Effector CD8-positive, alpha-beta T cell (primary cell): ENCODE measurements at places on chromosomes 13 and 19.

DNA sequence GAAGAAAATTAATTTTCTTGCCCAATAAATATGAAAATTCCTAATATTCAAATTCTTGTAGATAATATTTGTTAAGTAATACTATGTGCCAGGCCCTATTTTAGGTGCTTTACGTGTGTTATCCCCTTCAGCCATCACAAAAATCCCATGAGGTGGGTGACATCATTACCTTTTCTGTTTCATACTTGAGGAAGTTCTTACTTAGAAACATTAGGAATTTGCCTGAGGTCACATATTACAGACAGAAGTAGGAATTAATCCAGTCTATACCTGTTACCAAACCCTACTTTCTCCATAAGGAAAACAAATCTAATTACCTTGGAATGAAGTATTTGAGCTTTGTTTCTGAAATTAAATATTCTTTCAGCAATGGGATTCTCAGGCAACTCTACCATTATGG, 336.1 kb downstream of the GPC6 start:
- DNase-seq = no peak

GRCh38 chr13:98873377-98874028, 104.4 kb downstream of the DOCK9 start:
- no peak for DNase-seq

- no peak for DNase-seq
These were observed 377 bp downstream of the CA11 start for GRCh38 chr19:48645620-48646000.

- peak; percentile 55 for DNase-seq
These were observed 67.7 kb downstream of the ALOX5AP start for GRCh38 chr13:30802953-30803478.

GRCh38 chr19:40552848-40553247, 23.8 kb upstream of the SHKBP1 start:
- no peak for DNase-seq

- DNase-seq = no peak
These were observed at the start of gene FLT1 for GRCh38 chr13:28494778-28495537. Gene FLT1, minus strand, starts transcription at chr13:28495128. Its CDS starts 285 bp downstream, at chr13:28494843.

DNA sequence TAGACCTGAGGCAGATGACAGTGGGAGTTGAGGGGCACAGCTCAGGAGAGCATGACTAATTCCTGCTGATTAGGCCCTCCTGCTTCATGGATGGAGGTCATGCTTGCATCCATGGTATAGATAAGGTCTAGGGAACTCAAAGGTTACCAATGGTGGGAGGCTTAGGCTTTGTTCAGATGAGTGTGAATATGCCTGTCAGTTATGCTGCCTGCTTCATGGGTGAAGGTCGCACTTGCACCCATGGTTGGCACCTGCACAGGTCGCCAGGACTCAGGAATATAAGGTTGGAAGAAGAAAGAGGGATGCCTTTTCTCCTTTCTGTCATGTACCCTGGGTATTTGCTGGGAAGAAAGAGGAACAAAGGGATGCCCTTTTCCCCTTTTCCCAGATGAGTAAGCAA, 53.4 kb upstream of the GJB6 start:
- DNase-seq = no peak

- DNase-seq = no peak
These were observed 95.7 kb downstream of the TNFSF13B start for GRCh38 chr13:108365255-108365654.

GRCh38 chr13:21333186-21333585, 125.9 kb downstream of the ZDHHC20 start:
- DNase-seq = no peak

- DNase-seq = no peak
These were observed 322.3 kb upstream of the TSHZ3 start for GRCh38 chr19:31671411-31672035.

GRCh38 chr13:90427322-90428272, 919.9 kb upstream of the MIR17HG start:
- no peak for DNase-seq

DNA sequence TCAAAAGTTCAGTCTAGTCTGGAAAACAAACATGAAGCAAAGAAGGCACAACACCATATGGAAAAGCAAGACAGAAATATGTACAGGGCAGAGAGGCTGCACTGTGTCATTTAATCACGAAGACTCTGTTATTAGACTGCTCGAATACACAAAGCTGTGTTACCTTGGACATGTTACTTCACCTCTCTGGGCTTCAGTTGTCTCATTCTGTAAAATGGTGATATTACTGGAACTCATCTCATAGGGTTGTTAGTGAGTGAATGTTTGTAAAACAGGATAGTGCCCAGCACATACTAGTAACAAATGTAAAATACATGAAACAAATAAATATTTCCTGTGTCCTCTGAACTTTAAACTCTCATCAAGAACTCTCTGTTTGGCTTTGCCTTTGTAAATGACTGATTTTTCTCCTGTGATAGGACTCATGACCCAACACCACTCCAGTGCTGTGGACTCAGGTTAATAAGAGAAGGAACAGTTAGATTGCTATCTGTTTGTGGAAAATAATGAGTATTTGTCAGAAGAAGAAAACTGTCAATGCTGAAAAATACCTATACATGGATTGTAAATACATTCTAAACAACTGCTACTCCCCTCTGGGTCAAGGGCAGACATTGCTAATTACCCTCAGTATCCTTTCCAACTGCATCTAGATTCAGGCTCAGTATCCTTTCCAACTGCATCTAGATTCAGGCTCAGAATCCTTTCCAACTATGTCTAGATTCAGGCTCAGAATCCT, 62.3 kb downstream of the ZIC5 start:
- DNase-seq = no peak

DNA sequence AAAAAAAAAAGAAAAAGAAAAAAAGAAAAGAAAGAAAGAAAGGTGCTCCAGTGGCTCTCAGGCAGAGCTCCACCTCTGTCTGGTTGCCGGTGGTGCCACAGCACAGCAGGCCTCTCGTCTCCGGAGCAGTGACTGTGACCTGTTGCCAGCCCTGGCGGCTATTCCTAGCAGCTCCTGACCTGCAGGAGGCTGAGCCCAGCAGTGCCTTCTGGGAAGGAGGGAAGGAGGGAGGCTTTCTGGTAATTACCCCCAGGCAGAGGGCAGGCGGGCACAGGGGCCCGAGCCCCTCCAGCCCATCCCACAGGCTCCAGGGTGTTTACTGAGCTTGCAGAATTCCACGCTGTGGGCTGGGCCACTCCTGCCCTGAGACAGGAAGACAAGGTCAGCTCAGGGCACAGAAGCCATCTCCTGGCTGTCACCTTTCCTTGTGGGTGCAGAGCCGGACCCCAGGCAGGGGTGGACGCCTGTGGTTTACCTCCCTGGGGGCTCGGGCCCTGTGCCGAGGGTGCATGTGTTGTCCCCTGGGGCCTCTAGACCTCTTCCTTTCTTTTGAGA, 77.9 kb downstream of the GNG7 start:
- DNase-seq = no peak

DNA sequence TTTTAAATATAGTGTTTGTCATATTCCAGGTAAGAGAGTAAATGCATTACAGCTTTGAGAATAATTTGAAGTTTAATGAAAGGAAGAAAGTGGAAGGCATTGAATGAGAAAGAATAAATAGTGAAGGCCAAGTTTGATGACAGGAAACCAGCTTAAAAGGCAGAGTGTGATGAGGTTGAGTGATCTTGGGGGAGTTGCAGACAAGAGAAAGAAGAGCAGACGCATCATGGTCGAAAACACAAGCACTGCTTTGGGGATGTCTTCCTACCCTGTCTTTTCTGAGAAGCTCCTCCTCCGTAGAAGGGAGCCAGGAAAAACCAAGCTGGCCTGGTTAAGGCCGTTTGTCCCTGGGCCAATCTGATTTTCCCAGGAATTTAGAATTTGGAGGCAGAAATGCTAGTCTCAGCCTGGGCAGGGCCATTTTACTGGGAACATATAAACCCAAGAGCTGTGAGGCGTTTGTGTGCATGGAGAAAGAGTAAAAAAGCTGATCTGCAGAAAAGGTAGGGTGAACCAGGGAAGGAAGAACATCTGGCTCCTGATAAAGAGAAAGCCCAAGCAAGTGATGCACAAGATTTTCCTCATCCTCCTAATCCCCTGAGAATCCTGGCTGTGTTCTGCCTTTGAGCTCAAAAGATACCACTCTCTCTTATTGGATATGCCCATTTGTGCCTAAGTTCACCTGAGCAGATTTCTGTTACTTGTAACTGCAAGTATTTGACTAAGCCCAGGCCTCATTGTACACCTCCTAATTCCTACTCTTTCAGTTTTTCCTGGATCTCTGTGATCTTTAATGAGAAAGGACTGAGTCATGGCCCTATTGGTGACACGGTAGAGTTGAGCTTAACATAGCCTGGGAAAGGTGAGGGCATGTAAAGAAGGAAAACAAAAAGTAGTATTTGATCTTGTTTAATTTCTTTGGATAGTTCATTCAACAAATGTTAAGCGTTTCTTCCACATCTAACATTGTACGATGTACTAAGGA, 80.0 kb downstream of the WDFY2 start:
- no peak for DNase-seq
